Activated T-cell treated with anti-CD3 and anti-CD28 coated beads, Interleukin-2, amount 50 U/mL, for 72 hours (primary cell): ENCODE measurements at places on chromosomes 6 and 20. TPM values are rescaled to one million over a fixed set of nuclear protein-coding genes. Genes with fewer than 3 reads are reported as not detected.

DNA sequence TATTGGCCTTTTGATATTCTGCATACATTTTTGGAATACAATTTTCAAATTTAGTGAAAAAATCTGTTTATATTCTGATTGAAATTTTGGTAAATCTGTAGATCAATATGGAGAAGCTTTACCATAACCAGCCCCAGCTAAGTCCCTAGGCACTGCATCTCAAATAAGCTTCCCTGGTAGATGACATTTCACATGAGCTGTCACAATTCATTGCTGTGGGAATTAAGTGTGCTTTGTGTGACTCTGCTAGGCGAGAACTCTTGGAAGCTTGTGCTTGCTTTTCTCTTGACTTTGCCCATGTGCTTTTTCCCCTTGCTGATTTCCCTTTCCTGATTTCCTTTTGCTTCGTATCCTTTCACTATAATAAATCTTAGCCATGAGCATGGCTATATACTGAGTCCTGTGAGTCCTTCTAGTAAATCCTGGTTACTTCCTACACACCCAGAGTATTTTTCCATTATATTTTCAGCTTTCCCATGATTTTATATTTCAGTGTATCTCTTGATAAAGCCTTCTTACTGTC lies 166.5 kb upstream of the MMS22L start:
- DNase-seq: no peak

- no peak for DNase-seq
These were observed 8.8 kb downstream of the SLC13A3 start for GRCh38 chr20:46642265-46642968.

DNA sequence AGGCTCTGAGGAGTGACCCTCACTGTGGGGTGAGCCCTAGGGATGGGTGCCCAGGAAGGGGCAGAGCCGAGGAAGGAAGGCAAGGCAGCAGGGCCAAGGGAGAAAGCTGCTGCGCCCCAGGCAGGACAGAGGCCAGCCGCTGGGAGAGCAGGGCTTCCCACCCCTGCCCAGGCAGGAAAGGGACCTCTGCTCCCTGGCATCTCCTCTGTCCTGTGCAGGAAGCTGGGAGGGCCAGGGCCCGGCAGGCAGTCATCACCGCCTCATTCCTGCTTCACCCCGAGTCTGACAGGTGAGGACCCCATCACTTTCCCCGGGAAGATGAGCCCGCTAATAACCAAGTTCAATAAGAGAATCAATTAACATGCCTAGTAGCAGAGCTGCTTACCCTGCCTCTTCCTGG lies 81.3 kb downstream of the EDN3 start:
- no peak for DNase-seq

GRCh38 chr6:40509086-40509485 lies 78.1 kb downstream of the LRFN2 start:
- DNase-seq: peak; percentile 28

DNA sequence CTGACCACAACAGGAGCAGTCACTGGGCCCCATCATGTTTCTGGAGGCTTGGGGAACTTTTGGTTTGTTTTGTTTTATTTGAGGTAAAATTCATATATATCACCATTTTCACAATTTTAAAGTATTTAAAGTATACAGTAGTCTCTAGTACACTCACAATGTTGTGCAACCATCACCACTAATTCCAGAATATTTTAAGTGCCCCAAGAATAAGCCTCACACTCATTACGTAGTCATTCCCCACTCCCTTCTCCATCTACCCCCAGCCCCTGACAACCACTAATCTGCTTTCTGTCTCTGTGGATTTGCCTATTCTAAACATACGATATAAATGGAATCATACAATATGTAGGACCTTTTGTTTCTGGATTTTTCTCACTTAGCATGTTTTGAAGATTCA lies 29.0 kb downstream of the RTN4IP1 start:
- DNase-seq: no peak

- no peak for DNase-seq
These were observed 26.4 kb upstream of the SLC9A8 start for GRCh38 chr20:49786196-49786595.

- DNase-seq: no peak
These were observed 1.3 kb upstream of the VSX1 start for GRCh38 chr20:25083141-25083772.

Gene STMND1
- total RNA-seq: not detected

Gene MOG
- not detected for total RNA-seq

Gene HLA-DMB
- 3.4 TPM for total RNA-seq
